ENCODE measurements at places on chromosomes 12 and 14.

GRCh38 chr14:68676511-68676943 lies 116.3 kb downstream of the ZFP36L1 start:
- DNase-seq: peak; percentile 76

DNA sequence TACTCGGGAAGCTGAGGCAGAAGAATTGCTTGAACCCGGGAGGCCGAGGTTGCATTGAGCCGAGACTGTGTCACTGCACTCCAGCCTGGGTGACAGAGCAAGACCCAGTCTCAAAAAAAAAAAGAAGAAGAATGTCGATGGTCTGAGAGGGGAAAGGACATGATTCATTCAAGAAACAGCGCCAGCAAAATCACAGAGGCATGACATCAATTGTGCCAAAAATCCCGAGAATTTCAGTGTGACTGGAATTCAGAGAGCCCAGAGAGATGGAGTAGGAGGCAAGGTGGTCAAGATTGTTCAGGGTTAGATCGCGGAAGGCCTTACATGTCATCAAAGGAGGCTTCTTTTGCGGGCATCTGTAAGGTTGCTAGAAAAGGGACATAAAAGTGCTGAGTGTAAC lies 483.3 kb downstream of the VRK1 start:
- no peak for DNase-seq

DNA sequence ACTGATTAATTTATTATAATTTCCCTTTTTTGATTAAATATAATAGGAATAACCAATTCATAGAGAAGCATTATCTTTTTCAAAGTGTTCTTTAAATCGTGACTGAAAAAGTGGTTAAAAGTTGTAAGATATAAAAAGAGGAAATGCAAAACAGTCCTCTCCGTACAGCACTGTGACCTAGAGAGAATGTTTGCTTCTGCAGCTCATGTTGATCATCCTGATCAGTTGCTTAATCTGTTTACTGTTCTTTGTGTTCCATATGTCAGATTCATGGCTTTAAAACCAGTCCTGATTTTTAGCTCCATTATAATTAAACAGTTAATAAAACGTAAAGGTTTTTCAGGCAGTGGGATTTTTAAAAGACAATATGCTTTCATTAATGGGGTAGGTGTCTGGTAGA lies 4.7 kb downstream of the TTC8 start:
- DNase-seq: no peak

GRCh38 chr12:10154145-10154496 lies 17.8 kb downstream of the OLR1 start:
- no peak for DNase-seq

DNA sequence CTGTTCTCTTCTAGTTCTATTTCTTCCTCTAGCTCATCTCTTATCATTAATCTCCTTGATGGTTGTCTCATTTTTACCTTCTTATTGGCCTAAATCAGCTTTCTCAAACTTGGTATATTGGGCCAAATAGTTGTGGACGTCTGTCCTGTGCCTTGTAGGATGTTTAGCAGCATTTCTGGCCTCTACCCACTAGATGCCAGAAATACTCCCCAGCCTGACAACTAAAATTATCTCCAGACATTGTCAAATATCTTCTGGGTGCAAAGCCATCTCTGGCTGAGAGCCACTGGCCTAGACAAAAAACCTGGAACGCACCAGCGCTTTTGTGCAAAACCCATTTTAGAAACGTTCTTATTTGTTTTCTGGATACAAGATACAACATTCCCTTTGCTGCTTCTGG lies 38.8 kb upstream of the LRRC10 start:
- DNase-seq: no peak

DNA sequence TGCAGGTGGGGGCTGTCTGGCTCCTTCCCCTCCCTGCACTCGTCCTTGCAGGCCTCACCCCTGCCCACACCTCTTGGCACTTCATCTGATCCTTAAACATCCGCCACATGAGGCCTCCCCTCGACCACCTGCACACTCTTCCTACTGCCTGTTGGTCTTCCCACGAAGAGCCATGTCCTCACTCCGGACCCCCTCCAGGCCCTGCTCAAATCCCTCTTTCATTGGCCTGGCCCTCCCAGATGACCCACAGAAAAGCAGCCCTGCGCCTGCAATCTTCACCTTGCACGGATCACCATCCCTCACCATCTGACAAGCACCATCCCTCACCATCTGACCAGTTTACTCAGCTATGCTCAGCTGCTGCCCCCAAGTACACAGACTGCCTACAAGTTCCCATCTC lies 193.6 kb downstream of the BCL11B start:
- no peak for DNase-seq

GRCh38 chr12:130557886-130558765 lies 158.0 kb downstream of the RIMBP2 start:
- DNase-seq: no peak

- DNase-seq: no peak
Measured at GRCh38 chr14:94673071-94673470, 60.9 kb downstream of the SERPINA3 start.

GRCh38 chr14:30988509-30988908 lies 36.9 kb upstream of the AP4S1 start:
- no peak for DNase-seq

GRCh38 chr14:69346710-69347109 lies 51.4 kb downstream of the ERH start:
- DNase-seq: no peak

DNA sequence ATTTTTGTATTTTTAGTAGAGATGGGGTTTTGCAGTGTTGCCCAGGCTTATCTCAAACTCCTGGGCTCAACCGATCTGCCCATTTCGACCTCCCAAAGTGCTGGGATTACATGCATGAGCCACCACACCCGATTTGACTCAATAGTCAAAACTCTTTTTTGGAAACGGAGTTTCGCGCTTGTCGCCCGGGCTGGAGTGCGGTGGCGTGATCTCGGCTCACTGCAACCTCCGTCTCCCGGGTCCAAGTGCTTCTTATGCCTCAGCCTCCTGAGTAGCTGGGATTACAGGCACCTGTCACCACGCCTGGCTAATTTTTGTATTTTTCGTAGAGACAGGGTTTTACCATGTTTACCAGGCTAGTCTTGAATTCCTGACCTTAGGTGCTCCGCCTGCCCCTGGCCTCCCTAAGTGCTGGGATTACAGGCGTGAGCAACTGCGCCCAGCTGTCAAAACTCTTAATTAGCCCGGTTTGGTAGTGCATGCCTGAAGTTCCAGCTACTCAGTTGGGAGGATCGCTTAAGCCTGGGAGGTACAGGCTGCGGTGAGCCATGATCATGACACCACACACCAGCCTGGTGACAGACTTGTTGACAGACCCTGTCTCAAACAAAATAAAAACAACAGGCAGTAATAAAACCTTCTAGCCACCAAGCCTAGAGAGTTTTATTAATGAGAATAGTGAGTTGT lies 12.4 kb downstream of the MED21 start:
- no peak for DNase-seq

GRCh38 chr12:9632766-9633165 lies 25.1 kb upstream of the KLRB1 start:
- no peak for DNase-seq

DNA sequence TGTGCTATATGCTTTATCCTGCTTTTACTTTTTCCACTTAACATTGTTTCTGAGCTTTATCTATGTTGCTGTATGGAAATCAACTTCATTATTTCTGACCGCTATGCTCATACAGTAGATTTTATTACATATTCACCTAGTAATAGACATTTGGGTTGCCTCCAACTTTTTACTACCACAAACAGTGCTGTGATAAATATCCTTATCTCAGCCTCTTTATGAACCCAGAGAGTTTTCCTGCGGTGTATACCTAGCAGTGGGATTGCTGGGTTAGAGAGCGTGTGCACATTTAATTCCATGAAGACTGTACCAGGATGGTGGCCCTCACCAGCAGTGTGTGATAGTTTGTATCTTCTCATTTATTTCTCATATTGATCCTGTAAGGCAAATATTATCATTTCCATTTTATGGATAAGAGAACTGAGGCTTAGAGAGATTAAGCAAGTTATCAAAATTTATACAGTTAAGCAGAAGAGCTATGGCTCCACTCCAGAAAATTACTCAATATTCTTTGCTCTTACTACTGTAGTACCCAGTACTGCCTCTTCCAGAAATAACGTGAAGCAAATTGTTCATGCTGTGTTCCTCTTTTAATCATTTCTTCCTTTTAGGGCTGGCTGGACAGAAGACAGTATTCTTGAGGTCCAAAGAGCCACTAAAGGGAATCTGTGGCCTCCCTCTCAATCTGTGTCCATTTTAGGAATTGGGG lies 26.3 kb upstream of the CISTR start:
- DNase-seq: no peak

- DNase-seq: no peak
Measured at GRCh38 chr12:76685246-76685678, 78.7 kb upstream of the ZDHHC17 start.

DNA sequence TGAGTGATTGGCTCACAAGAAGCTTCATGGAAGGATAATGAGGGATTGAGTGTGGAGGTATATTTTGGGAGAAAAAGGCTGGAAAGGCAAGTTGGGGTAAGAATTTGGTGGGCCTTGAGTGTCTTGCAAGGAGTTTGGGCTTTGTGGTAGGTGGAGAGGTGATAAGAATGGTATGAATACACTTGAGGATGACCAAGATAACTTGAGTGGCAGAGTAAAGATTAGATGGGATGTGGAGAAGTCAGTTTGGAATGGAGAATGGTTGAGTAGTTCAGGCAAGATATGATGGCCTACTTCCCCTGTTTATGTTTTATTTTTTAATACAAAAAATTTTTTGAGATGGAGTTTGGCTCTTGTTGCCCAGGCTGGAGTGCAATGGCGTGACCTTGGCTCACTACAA lies 9.1 kb downstream of the ADCK1 start:
- DNase-seq: no peak

GRCh38 chr14:103819503-103820307 lies 27.7 kb downstream of the PPP1R13B start:
- DNase-seq: peak; percentile 19

GRCh38 chr14:104504172-104504735 lies 75.3 kb upstream of the C14orf180 start:
- DNase-seq: no peak

- no peak for DNase-seq
Measured at GRCh38 chr12:80845639-80846038, 92.1 kb downstream of the LIN7A start.

DNA sequence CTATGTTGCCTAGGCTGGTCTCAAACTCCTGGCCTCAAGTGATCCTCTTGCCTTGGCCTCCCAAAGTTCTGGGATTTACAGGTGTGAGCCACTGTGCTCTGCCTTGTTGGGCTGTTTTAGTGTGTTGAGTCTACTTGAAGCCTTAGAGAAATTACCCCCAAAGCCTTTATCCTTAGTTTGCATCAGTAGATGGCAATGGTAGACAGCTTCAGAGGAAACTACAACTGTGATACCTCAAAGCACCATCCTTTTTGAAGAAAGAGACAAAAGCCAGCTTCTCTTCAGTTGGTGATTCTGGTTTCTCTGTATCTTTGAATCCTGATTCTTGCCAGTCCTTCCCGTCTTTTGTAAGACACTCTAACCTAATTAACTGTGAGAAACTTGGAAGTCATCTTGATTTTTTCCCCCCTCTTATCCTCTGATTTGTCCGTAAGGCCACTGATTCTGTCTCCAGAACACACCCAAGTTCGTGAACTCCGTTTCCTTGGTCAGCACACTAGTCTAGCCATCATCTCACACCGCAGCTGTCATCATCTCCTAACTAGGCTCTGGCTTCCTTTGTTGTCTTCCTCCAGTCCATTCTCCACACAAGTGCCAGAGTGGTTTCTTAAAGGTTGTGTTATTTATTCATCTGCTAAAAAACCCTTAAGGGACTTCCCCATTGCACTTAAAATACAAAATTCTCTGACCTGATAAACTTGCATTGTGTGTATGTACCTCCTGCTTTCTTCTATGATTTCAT lies 20.2 kb downstream of the ATP2A2 start:
- no peak for DNase-seq

GRCh38 chr14:102980409-102980810 lies 57.9 kb downstream of the AMN start:
- no peak for DNase-seq

DNA sequence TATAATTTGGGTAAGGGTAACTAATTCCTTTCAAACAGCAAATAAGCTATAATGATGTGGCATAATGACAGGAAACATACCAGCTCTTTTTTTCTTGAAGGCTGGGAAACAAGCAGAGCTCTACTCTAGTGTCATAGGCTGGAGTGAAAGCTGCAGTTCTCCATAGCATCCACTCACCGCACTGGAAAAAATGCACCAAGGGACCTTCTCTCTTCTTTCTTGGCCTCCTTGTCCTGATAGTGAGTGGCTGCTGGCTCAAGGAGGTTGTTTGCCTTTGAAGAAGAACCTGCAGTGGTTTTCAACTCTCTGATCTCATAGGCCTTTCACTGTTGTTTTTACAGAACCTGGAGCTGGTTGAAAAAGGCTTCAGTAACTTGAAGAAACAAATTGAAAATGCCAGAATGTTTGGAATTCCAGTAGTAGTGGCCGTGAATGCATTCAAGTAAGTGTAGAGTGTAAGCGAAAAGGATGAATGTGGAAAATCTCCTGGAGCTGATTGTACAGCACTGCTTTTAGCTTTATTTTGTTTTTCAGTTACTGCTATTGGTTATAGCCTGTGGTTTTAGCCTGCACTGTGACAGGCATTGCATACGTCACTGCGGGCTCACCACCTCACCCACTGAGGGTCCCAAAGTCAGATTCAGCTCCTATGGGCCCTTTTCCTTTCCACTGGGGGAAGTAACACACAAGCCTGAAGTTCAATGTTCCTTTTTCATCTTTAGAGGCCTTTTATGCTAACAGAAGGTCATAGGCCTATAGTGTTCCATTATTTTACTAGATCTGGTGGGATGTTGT lies 17.2 kb upstream of the AKAP5 start:
- no peak for DNase-seq

DNA sequence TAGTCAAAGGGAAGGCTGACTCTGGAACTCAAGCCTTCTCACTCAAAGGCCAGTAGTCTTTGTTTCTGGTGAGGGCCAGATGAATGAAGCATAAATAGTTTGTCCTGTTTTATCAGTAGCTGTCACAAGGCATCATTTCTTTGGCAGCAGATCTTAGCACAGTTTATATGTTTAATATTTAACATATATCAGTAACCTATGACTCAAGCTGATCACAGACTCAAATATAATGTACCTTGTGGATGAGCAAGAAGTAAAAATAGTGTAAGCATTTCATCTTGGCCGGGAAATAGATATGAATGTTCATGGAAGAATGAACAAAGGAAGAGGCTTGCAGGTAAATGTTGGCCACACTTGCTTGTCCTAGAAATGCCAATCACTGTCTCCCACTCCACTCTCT lies 158.3 kb upstream of the BMP4 start:
- DNase-seq: no peak

DNA sequence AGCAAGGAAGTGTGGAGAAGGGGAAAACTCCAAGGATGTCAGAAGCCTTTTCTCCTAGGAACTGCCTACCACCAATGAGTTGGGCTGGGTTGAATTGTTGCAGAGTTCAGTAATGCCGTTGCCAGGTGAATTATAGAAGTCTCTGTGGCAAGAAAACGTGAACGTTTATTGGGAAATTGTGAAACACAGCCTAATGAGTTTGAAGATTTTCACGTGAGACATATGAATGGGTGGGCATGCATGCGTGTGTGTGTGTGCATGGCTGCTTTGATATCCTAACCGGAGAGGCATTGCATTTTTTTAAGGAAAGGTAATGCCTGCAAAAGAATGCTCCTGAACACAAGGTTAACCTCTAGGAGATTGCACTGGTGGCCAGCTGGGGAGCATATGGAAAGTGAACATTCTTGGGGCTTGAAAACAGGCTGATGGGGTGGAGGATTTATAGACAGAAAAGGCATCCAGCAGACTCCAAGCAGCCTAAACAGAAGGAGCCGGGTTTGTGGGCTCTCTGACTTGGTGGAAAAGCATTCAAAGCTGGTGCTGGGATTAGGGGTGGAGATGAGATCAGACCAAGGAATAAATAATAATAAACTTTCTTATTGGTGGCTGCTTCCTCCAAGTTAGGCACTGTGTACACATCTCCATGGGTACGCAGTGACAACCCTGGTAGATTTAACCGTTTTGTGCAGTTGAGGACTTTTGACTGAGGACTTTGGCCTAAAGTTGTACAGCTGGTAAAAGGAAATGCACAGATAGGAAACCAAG lies 67.8 kb downstream of the NTF3 start:
- no peak for DNase-seq

Data from prostate gland (tissue), 2 donors.